NCI-H1105 treated with DMSO at 0.1 percent for 48 hours (cell line): ENCODE measurements at places on chromosomes 1 and 21.
A peak's percentile ranks its signal among the peaks of the same experiment; 100 is the strongest.

GRCh38 chr1:233993651-233994050 is 89.2 kb downstream of the SLC35F3 start:
- DNase-seq: no peak

DNA sequence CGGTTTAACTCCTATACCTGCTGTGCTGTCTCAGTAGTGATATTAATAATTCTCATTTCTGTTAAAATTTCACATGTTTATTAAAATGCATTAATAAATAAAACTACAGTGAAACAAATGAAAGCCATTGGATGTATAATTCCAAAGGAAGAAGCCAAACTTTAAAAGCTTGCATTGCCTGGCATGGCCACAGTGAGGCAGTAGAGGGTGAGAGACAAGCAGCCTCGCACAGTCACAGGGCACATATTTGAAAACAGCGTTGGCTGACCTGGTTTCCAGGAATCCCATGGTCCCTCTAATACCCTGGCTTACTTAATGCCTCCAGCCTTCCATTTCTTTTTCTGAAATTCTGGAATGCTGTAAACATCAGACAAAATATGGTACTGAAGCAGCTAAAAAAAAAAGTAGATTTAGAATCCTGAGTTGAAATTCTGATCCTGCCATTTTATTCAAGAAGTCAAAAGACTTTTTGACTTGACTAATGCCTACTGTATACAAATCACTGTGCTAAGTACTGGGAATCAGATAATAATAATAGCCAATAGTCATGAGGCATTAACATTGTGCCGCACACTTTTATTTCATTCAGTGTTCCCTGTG is 6.7 kb upstream of the RNASEL start:
- peak; percentile 39 for DNase-seq

DNA sequence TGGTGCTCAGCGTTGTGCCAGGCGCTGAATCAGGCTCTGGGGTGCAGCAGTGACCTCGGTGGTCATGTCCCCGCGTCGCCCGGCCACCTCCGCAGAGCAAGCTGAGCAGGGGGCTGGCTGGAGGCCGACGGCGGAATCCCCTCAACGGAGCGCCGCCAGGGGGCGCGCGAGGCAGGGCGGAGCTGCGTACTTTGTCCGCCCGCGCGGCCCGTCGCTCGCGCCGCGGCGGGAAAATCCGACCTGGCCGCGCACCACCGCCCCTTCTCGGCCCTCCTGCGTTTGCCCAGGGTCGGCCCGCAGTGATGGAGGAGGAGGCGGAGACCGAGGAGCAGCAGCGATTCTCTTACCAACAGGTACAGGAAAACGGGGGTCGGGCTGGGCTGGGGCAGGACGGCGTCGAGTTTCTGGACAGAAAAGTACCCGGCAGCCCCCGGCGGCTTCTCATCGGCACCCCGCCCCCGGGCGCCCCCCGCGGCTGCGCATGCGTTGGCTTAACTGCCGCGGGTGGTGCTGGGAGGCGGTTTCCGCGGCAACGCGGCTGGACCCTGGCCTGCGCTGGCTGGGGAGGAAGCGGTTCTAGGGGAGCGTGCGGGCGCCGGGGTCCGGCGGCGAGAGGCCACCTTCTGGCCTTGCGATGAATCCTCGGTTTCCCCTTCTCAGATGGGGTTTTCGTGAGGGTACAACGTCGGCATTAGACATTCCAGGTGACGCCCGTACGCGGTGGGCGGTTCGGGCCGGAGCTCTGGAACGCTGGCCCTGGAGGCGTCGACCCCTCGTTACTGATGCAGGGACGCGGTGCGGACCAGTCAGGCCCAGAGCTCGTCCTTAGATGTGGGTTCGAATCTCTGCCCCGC is at the start of gene CENPS:
CENPS (plus strand) TSS at position 218 of the 854 bp plus-strand sequence; CDS start at position 303, 85 bp downstream.
- peak; percentile 85 for DNase-seq

DNA sequence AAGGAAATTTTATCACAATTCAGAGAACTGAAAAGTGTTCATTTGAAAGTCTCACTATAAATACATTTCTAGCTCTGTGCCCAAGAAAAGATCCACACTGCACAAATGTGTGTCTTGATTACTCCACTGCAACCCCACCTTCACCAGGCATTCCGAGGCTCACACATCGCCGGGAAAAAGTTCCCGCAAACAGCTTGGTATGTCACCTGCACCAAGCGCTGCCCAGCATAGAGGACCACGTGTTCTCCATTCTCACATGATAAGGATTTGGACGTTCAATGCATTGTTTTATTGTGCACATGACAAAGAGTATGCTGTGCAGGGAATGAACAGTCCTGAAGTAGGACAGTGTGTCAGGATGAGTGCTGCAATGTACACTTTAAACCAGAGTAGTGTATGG is 70.1 kb downstream of the ERG start:
- DNase-seq: no peak

- no peak for DNase-seq
These were observed 198.9 kb upstream of the PTGFR start for GRCh38 chr1:78291872-78292271.

DNA sequence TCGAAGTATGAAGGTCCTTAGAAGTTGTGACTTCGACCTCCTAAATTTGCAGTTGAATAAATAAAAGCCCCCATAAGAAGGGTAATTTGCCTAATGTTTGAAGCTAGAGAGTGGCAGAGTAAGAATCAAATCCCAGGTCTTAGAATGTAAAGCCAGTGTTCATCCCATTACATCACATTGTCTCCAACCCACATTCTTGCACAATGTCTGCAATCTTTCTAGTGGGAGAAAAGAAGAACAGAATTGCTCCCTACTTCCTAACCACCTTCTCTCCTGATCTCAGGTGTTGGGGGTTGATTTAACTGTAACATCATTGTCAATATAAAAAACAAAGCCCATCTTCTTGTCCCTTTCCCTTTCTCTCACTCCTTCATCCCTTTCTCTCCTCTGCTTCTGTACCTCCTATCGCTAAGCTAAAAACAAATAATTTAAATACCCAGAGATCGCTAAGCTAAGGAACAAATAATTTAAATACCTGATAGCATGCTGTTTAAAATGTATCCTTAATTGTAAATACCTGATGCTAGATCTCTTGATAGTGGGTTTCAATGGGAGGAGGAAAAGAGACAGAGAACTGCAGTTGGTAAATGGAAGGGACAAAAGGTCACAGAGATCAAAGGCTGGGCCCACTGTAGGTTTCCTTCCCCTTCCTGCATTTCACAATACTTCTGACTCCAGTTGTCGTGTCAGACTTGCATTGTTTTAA is 32.1 kb upstream of the CCDC190 start:
- no peak for DNase-seq

DNA sequence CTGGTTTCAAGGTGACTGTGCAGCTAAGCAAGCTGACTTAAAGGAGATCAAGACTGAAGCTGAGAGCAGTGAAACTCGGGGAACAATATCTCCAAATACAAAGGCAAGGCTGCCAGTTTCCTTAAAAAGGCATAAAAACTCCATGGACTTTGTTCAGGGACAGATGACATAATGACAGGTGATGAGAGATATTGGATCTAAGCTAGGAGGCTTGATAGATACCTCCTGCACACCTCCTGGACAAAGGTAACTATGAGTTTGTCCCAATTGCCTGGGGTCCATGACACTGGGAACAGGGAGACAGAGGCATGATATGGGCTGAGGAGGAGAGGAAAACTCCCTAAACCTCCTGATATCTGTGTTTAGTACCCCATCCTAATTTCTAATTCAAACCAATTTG is 55.2 kb downstream of the PRKAB2 start:
- DNase-seq: no peak

DNA sequence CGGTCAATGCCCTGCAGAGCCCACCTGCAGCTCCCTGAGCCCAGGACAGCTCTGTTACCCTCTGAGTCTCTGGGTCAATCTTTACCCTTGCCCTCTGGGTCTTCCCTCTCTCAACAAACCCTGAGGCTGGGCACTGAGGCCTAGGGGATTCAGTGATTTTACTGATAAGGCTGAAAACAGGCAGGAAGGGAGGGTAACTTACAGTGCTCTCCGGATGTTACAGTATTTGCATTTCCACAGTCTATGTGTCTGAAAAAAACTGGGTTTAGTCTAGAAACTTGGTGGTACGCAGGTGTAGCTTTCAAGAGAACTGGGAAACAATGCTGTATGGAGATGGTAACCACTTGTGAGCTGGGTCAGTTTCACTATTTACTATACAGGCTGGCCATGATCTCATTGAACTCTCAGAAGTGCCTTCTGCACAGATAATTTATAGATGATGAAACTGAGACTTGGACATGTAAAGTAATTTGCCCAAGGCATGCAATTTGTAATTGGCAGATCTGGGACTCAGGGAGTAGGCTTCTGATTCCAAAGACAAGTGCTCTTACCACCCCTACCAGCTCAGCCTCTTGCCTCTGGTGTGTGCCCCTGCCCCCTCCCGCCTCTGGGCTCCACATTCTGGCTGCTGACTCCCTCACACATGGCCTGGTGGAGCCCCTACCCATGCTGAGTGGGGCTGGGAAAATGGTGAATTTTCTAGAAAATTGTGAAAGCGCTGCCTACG is 48.8 kb downstream of the TENT5C start:
- no peak for DNase-seq

DNA sequence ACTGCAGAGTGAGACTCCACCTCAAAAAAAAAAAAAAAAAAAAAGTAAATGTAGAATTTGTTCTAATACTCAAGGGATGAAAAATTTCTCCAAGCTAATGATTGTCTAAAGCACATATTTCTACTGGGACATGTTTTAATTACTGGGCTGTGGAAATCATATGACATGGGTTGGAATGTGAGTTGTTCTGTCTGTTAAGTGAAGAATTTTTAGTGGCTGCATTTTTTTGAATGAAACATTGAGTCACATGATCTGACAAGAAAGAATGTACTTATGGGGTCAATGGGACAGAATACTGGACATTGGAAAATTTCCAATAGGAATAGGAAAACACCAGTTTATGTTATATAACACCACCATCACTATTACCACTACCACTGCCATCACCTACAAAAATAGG is 123.8 kb upstream of the IVNS1ABP start:
- DNase-seq: no peak

DNA sequence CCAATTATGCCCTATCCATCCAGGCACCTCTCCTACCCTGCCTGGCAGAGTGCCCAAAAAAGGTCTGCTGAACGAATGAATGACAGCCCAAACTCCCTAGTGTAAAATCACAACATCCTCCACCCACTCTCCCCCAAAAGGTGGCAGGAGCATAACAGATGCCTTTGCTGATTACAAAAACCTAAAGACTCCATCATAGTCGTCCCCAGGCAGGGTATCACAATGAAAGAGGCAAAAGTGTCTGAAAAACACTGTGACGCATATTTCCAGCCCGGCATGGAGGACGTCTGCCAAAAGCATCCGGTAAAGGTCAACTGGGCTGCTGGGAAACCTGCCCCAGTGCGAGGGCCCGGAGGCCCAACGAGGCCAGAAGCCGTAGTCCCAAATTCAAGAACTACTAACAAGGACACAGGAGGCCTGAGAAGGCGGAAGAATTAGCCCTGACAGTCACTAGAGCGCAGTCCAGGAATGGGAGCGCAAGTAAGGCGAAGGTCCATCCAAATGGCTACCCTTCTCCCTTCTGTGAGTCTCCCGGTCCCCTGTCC is 576 bp downstream of the SMIM12 start:
- DNase-seq: no peak

DNA sequence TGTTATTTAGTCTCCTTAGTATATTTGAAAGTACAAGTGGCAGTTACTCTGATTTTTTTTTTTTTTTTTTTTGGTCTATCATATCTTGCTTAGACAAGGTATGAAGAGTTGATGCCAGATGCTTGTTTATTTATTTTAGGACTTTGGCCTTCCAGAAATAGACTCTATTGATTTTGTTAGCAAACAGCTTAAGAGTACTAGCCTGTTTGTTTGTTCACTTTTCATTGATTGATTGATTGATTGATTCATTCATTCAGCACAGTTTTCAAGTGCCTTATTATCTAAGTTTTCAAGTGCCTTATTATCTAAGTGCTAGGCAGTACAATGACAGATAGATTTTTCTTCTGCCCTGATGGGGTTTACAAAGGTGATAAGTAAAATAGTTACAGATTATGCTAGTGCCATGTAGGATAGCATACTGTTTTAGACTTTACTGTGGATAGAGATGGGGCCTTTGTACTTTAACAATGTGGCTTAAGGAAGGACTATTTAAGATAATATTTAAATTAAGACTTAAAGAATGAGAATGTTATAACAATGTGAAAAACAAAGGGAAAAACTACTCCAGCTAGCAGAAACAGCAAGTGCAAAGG is 50.5 kb downstream of the MTF2 start:
- no peak for DNase-seq

GRCh38 chr1:221637641-221638041 is 104.2 kb downstream of the DUSP10 start:
- DNase-seq: no peak

- no peak for DNase-seq
These were observed 235.3 kb upstream of the C1orf105 start for GRCh38 chr1:172185211-172185610.

DNA sequence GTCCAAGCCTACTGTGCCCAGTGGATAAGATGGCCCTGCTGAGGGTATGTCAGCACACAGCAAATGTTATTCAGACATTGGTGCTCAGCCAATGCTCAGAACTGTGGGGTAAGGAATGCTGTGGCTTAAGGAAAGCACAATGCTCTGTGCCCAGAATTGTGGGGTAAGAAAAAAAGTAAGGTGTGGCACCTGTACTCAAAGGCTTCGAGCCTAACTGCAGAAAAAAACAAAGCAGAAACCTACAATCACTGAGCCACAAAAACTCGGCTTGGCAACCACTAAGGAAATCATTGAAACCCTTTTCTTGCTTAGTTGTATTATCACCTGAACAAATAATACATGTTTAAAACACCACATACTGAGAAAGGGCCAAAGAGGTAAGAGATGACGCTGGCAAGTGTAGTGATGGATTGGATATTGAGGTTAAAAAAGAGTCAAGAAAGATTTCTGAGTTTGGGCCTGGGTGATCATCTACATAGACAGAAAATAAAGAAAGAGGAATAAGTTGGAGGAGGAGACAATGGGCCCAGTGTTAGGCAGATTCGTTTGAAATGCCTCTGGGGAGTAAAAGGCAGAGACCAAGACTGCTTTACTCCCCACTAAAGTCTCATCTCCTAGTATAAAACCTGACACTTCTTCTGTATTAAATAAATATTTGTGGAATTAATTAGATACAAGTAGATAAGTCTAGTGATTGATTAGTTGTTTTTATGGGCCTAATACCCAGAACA is 25.9 kb upstream of the ATP1A1 start:
- no peak for DNase-seq

- DNase-seq: no peak
These were observed 77.7 kb downstream of the ODF2L start for GRCh38 chr1:86318436-86318835.

DNA sequence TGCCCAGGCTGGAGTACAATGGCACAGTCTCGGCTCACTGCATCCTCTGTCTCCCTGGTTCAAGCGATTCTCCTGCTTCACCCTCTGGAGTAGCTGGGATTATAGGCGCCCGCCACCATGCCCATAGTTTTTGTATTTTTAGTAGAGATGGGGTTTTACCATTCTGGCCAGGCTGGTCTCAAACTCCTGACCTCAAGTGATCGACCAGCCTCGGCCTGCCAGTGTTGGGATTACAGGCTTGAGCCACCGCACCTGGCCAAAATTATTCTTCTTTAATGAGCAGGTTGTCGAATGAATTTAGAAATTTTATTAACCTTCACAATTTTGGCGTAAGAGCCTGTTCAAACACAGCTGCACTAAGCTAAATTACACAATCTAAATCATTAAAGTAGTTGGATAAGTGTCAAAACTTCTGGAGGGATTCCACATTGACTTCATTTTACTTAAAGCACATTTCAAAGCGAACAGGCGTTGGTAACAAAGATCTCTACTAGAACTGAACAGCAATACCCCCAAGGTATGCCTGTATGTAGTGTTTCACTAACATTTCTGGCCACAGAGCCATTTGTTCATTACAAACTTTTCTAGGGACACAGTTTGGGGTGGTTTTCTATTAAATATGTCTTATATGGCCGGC is 5.2 kb upstream of the CTH start:
- peak; percentile 17 for DNase-seq
